ENCODE measurements at places on chromosomes 6 and 20.

DNA sequence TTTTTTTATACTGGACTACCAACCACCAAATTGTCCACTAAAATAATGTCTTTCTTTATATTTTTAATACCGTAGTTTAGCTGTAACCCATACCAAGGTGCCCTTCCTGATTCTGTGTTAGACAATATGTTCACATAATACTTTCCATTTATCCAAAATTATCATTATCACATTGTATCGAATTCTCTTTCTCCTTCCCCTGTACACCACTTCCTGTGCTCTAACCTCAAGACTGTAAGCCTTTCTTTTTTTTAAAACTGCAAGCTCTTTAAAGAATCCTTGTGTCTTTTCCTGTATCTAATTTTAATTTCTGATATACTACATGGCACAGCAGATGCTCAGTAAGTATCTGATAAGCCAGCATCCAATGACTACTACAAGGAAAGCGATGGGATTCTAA is 917.5 kb downstream of the EYS start:
- H3K27me3 ChIP-seq = no peaks in the 10 kb centered on the region
- H3K27ac ChIP-seq = no peak overlapping the region
- H3K4me1 ChIP-seq = no peaks in the 10 kb centered on the region
- H3K36me3 ChIP-seq = no peaks in the 10 kb centered on the region

DNA sequence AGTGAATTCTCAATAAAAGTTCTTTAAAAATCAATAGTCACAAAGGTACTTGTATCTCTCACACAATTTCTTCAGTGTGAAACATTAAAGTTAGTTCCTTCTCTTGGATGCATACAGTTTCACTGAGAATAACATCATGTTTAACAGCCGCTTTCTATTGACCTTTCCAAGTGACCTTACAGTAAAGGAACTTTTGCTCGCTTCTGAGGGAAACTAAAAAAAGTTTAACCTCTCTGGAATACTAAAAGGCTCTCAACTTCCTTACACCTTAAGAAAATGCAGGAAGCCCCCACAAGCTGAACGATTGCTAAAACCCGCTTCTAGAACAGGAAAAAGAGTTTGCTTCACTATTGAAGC is 1.3 kb downstream of the RRAGD start:
- H3K27ac ChIP-seq = peak overlapping the region; percentile 54
- no peaks in the 10 kb centered on the region for H3K4me1 ChIP-seq
- H3K4me3 ChIP-seq = peak overlapping the region; percentile 85
- no peak for ATAC-seq
- peaks cover 9% of the 10 kb centered on the region for H3K27me3 ChIP-seq
- no peaks in the 10 kb centered on the region for H3K36me3 ChIP-seq

DNA sequence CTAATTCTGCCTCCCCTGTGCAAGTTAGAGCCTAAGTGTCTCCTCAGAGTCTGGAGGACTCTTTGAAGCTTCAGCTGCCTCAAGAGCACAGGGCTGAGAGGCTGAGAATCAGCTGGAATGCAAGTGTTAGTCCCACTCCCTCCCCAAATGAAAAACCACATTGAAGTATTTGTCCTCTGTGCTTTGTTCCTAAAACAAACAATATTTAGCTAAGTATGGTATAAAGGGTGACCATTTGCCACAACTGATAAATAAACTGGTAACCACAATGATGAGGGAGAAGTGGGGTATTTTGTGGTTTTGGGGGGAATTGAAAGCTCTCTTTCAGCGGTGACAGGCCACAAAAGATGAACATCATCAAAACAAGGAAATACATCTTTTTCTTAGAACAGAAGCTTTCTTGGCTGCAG is 91.7 kb upstream of the HDDC2 start:
- H3K4me3 ChIP-seq = no peak overlapping the region
- H3K36me3 ChIP-seq = no peaks in the 10 kb centered on the region
- no peak for ATAC-seq
- H3K27me3 ChIP-seq = peaks cover 19% of the 10 kb centered on the region
- no peak overlapping the region for H3K27ac ChIP-seq

- H3K4me3 ChIP-seq = no peak overlapping the region
- H3K36me3 ChIP-seq = peaks cover 20% of the 10 kb centered on the region
- H3K27me3 ChIP-seq = no peaks in the 10 kb centered on the region
- no peak overlapping the region for H3K27ac ChIP-seq
- H3K4me1 ChIP-seq = no peaks in the 10 kb centered on the region
Measured at GRCh38 chr6:125974214-125974866, 12.0 kb upstream of the TRMT11 start.

DNA sequence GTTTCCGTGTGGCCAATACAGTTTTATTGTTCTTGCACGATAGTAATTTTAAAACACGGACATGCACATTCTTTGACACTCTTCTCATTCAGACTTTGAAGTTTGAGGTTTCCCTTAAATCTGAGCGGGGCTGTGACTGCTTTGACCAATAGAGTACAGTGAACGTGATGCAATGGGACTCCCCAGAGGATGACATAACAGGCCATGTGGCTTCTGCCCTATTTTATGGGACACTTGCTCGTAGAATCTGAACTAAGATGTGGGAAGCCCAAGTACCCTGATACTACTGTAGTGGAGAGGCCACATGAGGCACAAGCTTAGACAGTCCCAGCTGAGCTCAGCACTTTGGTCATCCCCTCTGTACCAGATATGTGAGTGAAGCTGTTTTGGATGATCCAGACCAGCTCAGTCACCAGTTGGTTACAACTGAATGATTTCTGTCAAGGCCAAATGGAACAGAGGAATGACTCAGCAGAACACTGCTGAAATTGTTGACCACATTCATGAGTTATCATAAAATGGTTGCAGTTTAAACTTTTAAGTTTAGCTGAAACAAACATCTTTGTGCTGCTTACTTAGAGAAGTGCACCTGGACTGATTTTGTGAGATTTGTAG is 279.4 kb downstream of the RFPL4B start:
- H3K4me1 ChIP-seq = no peaks in the 10 kb centered on the region
- H3K27ac ChIP-seq = no peak overlapping the region
- ATAC-seq = no peak
- no peaks in the 10 kb centered on the region for H3K36me3 ChIP-seq
- no peak overlapping the region for H3K4me3 ChIP-seq

DNA sequence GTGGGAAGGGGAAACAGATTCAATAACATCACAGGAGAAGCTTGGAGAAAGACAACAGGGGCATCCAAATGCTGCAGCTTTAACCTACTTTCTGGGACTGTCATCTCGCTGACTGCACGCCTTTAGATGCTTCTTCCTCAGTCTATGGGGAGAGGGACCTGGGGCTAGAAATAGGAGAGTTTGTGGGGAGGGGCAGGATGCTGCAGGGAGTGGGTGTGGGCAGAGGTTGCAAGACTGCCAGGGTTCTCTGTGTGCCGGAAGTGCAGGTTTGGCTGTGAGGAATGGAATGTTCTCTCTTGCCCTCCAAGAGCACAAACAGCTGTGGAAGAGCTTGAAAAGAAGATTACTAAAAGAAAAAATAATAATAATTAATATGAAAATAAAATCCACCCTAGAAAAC is 93.2 kb downstream of the FOXO3 start:
- no peak for ATAC-seq
- H3K36me3 ChIP-seq = no peaks in the 10 kb centered on the region
- H3K27me3 ChIP-seq = no peaks in the 10 kb centered on the region

DNA sequence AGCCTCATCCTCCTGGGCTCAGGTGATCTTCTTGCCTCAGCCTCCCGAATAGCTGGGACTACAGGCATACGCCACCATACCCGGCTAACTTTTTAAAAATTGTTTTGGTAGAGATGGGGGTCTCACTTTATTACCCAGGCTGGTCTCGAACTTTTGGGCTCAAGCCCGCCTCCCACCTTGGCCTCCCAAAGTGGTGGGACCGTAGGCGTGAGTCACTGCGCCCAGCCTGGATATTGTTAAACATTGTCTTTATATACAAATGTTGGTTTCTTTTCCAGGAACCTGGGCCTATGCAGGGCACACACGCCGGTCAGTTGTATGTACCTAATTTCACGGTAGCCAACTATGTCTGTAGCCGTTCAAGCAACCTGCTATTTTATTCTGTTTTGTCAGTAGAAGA is 60.1 kb downstream of the SYNJ2 start:
- no peak overlapping the region for H3K4me3 ChIP-seq
- H3K27me3 ChIP-seq = no peaks in the 10 kb centered on the region
- H3K36me3 ChIP-seq = peaks cover 68% of the 10 kb centered on the region
- no peak overlapping the region for H3K27ac ChIP-seq
- peaks cover 26% of the 10 kb centered on the region for H3K4me1 ChIP-seq

DNA sequence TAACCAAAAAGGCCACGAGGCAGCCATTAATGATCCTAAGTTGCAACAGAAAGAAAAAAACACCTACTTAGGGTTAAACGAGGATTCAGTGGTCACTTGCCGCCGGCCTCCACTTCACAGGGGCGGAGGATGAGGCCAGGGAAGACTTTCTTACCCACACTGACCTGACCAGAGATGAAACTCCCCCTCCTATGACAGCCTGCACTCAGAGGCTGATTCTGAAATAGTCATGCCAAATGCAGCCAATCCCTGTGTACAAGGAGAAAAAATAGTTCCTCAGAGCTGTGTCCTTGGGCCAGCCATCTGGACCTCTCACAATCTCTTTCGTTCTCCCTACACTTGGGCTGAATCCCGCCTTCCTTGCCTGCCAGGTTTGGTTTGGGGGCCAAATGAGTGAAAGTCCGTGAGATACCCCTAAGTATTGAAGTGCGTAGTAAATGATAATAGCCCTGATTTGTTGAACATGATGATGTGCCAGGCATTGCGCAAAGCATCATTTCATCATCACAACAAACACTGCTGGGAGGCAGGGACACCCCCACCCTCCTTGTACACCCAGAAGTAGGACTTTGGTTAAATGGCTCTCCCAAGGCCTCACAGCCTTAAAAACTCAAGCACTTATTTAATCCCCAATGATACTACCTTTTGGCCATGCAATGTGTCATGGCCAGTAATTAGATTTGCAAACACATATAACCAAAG is 3.2 kb upstream of the IRF4 start:
- ATAC-seq = no peak
- peaks cover 41% of the 10 kb centered on the region for H3K36me3 ChIP-seq
- H3K4me1 ChIP-seq = peaks cover 7% of the 10 kb centered on the region
- H3K27me3 ChIP-seq = peaks cover 7% of the 10 kb centered on the region

GRCh38 chr20:32505723-32506473 is 79.2 kb downstream of the NOL4L start:
- no peak overlapping the region for H3K4me3 ChIP-seq
- H3K36me3 ChIP-seq = peaks cover 40% of the 10 kb centered on the region
- no peaks in the 10 kb centered on the region for H3K27me3 ChIP-seq
- no peak for ATAC-seq
- H3K4me1 ChIP-seq = peaks cover 50% of the 10 kb centered on the region
- H3K27ac ChIP-seq = no peak overlapping the region

DNA sequence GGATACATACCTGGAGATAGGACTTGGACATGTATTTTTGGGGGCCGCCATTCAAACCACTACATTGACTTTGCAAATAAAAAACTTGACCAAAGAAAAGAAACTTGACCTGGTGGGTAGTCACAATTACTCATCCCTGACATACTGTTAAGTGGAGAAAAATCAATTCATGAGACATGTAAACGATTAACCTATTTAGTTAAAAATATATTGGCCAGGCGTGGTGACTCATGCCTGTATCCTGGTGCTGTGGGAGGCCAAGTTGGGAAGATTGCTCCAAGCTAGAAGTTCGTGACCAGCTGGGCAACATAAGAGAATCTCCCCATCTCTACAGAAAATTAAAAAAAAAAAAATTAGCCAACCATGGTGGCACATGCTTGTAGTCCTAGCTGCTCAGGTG is 2.5 kb upstream of the SRSF12 start:
- ATAC-seq = no peak
- no peak overlapping the region for H3K4me3 ChIP-seq
- H3K27me3 ChIP-seq = peaks cover 6% of the 10 kb centered on the region
- peaks cover 6% of the 10 kb centered on the region for H3K4me1 ChIP-seq

DNA sequence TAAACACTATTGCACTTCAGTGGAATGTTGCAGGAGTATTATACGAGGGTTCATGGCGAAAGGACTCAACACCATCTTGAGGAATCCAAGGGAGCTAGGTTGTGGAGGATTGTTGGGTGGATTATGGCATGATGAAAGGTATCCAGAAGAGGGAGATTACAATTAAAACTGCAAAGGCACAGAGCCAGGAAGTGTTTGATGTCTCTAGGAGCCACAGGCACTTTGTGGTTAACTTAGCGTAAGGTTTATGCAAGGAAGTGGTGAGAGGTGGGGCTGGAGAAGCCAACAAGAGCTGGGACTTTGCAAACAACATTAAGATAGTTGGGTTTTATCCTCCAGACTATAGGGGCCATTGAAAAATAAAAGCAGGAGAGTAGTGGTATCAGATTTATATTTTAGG is 86.6 kb upstream of the TPD52L1 start:
- H3K4me3 ChIP-seq = no peak overlapping the region
- H3K36me3 ChIP-seq = no peaks in the 10 kb centered on the region
- ATAC-seq = peak; percentile 85

DNA sequence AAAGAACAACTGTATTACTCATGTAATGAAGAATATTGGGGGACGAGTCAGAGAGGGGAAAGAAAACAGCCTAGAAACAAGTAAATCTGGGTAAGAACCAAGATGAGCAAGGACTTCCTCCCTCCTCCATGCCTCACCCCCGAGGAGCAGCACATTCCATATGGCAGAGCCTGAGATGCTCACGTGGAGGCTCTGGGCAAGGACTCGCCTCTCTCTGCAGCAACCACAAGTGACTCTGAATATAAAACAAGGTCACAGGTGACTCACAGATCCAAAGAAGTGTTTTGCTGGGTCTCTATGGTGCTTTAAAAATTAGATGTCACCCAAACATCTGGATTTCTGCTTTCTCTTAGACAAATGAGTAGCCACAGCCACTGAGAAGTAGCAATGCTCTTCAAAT is 453.0 kb upstream of the SULF2 start:
- no peaks in the 10 kb centered on the region for H3K36me3 ChIP-seq
- no peak for ATAC-seq
- H3K27ac ChIP-seq = no peak overlapping the region
- H3K4me1 ChIP-seq = no peaks in the 10 kb centered on the region
- peaks cover 12% of the 10 kb centered on the region for H3K27me3 ChIP-seq

- ATAC-seq = no peak
- peaks cover 9% of the 10 kb centered on the region for H3K4me1 ChIP-seq
- no peaks in the 10 kb centered on the region for H3K27me3 ChIP-seq
- H3K4me3 ChIP-seq = no peak overlapping the region
- no peaks in the 10 kb centered on the region for H3K36me3 ChIP-seq
Measured at GRCh38 chr6:31169123-31169857, 1.2 kb downstream of the POU5F1 start.

GRCh38 chr20:18360635-18361034 is 72.3 kb downstream of the ZNF133 start:
- ATAC-seq = peak; percentile 18
- peaks cover 5% of the 10 kb centered on the region for H3K4me1 ChIP-seq
- no peaks in the 10 kb centered on the region for H3K27me3 ChIP-seq
- no peaks in the 10 kb centered on the region for H3K36me3 ChIP-seq
- no peak overlapping the region for H3K27ac ChIP-seq

DNA sequence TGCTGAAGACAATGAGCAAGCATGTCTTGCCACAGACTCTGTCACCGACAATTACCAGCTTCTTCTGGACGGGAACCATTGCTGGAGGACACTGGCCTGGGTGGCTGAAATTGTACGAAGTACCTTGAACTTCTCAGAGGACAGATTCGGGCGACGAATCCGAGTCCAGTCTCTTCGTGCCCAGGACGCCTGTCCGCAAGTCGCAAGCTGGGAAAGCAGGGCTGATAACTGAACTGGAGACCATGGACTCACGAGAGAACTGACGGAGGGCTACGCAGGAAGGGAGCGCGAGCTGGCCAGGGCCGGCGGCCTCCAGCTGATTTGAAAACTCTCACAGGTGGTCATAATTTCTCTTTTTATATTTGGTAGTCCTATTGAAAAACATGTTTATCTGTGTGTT is 1229.5 kb upstream of the MAP3K7 start:
- H3K27me3 ChIP-seq = no peaks in the 10 kb centered on the region
- no peak overlapping the region for H3K27ac ChIP-seq
- H3K36me3 ChIP-seq = no peaks in the 10 kb centered on the region
- no peak overlapping the region for H3K4me3 ChIP-seq

Data from activated T-helper 17 cell treated with anti-CD3 and anti-CD28 coated beads, Interleukin-2, amount 50 U/mL, for 72 hours (primary cell).